Nucleus accumbens (tissue), 56 donors: ENCODE measurements at places on chromosomes 12 and 14.

- DNase-seq, result no peak
Observed at GRCh38 chr14:74077401-74077800, 6.9 kb downstream of the ALDH6A1 start.

GRCh38 chr12:75120311-75120711, 89.3 kb downstream of the KCNC2 start:
- no peak for DNase-seq

- no peak for DNase-seq
Observed at GRCh38 chr12:6697584-6698351, 2.8 kb downstream of the PIANP start.

- DNase-seq, result peak; percentile 27
Observed at GRCh38 chr14:34722723-34723545, 8.5 kb upstream of the CFL2 start.

- DNase-seq, result no peak
Observed at GRCh38 chr14:61673305-61673704, 22.0 kb upstream of the HIF1A start.

GRCh38 chr14:75864352-75864751, 117.4 kb downstream of the TGFB3 start:
- no peak for DNase-seq

GRCh38 chr12:98401427-98401826, 114.0 kb upstream of the TMPO start:
- no peak for DNase-seq

- DNase-seq, result no peak
Observed at GRCh38 chr12:70186436-70186835, 56.8 kb upstream of the CNOT2 start.

DNA sequence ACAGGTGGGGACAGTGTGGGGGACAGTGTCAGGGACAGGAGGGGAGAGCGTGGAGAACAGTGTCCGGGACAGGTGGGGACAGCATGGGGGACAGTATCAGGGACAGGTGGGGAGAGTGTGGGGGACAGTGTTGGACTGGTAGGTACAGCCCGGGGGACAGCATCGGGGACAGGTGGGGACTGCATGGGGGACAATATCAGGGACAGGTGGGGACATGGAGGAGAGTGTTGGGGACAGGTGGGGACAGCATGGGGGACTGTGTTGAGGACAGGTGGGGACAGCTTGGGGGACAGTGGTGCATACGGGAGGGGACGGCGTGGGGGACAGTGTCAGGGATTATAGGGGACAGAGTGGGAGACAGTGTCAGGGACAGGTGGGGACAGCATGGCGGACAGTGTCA, 212.3 kb downstream of the TMEM121 start:
- DNase-seq, result no peak

DNA sequence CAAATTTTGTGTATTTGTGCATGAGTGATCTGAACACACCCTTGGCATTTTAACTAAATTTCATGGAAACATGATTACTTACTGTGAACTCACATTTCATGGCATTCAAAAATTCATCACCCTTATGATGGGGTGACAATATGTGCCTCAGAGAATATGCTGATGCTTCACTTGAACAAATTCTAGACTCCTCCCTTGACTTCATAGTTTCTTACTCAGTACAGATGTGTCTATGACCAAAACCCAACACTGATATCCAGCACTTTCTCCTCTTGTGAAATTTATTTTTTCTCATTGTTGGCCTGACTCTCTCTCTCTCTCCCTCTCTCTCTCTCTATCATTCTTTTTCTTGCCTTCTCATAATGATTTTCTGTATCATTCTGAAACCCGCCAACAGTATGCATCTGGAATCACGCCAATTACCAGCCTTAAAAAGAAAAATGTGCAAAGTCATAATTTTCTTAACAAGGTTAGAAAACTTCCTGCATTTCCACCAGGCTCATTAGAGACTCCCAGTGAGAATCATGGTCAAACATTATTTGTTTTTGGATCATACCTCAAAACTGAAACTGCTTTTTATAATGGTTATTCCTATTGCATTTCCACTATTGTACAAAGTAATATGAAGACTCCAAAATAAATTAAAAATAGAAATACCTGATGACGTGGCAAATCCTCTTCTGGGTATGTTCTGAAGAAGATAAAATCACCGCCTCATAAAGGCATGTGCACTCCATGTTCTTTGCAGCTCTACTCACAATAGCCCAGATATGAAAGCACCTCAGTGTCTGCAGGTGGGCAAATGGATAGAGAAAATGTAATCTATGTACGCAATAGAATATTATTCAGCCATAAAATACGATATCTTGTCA, 722.2 kb downstream of the TMEM121 start:
- DNase-seq, result no peak

DNA sequence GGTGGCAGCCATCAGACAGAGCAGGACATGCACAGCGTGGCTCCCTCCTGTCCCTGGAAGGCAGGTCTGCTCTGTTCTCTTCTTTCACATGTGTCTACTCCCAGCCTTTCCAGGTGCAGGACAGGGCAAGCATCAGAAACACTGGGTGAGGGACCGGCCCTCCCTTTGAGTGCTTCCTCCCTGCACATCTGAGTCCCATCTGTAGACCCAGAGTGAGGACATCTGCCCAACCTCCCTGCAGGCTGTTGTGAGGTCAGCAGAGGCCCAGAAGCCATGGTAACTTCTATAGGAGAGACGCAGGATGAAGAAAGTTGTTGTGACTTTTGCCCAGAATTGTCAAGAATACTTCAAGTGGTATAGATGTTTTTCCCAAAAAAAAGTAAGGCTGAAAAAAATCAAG, 282.7 kb downstream of the CACNA1C start:
- DNase-seq, result no peak

DNA sequence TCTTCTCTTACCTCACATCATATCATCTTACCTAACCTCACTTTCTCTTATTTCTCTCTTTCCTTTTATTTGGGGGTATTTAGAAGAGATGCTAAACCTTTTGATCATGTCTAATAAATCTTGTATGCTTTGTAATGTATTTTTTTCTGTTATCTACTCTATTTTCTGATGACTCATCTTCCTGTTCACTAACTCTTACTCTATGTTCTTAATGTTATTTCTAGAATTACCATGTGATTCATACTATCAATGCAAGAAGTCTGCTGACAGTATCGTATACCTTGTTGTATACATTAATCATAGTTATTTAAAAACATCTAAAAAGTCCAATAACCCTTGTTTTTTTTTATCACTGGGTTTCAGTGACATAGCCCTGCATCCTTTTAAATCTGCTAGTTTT, 62.3 kb downstream of the MGAT4C start:
- DNase-seq, result no peak

DNA sequence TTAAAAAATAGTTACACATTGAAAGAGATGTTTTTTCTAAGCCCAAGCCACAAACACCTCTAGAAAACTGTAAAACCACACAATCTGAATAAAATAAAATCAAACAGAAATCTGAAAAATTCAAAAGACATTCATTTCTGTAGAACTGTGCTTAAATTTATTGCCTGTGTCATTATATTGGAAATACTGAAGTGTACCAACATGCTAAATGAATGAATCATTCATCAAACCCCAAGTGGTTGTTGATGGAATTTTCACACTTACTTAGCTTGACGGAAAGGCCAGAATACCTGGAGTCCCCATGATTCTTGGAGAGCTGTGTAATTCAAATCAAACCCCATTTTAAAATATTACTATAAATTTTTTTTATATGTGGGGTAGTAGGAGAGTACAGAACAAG, 2.7 kb downstream of the KITLG start:
- DNase-seq, result no peak

DNA sequence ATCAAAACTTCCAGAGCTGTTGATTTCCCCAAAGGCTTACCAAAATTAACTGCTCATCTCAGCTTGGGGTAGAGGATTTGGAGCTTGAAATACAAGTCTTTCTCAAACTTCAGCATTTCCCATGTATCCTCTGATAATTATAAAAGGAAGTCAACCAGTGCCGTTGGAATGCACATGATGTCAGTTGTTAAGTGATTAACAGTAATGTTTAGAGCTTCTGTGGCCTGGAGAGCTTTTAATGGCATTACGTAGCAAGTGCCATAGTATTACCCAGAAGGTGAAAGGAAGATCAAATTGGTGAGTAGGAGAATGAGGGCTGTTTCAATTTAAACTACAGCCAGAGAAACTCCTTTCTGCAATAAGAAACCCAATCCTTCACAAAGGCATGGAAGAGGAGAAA, 62.5 kb upstream of the PTPRR start:
- DNase-seq, result no peak

- no peak for DNase-seq
Observed at GRCh38 chr12:76259106-76259505, 89.1 kb downstream of the BBS10 start.

- DNase-seq, result no peak
Observed at GRCh38 chr14:99725774-99726537, 41.9 kb downstream of the CYP46A1 start.

- DNase-seq, result peak; percentile 93
Observed at GRCh38 chr14:76829650-76830421, 3.6 kb downstream of the LRRC74A start.

DNA sequence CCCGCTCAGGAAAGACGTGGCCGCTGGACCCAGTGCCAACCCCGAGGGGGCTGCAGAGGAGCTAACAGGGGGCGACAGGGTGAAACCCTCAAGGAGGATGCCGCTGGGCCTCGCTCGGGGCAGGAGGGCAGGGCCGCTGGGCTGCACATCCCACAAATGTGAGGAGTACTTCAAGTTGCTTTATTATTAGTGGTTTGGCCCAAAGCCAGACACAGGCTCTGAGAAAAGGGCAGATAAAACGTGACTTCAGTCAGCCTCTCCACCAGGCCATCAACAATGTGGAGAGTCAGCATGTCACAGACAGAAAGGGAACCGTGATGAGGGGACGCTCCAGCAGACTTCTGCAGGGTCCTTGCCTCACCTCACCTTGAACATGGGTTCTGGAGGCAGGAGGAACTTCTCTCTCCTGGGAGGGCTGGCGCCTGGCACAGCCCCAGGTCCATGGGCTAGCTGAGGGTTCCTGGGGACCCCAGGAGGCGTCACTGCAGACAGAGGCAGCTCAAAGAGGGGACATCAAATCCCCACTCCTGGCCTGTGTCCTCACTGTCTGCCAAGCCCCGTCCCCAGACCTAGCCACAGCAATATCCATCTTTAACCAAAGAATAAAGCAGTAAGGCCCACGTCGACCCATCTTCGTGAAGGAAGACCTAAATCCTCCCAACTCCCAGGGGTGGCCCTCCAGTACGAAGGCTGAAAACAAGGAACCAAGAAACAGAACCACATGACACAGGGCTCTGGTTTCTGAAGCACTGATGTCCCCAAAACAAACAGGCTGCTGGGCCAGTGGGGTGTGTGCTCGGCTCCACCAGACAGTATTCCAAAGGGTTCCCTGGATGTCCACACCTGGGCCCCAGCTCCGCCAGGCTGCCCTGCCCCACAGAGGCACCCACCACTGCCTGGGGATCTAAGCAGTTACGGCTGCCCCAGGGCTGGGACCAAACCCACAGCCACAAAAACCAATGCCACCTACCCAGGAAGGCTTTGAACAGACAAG, 35.1 kb downstream of the CCDC85C start:
- DNase-seq, result no peak

DNA sequence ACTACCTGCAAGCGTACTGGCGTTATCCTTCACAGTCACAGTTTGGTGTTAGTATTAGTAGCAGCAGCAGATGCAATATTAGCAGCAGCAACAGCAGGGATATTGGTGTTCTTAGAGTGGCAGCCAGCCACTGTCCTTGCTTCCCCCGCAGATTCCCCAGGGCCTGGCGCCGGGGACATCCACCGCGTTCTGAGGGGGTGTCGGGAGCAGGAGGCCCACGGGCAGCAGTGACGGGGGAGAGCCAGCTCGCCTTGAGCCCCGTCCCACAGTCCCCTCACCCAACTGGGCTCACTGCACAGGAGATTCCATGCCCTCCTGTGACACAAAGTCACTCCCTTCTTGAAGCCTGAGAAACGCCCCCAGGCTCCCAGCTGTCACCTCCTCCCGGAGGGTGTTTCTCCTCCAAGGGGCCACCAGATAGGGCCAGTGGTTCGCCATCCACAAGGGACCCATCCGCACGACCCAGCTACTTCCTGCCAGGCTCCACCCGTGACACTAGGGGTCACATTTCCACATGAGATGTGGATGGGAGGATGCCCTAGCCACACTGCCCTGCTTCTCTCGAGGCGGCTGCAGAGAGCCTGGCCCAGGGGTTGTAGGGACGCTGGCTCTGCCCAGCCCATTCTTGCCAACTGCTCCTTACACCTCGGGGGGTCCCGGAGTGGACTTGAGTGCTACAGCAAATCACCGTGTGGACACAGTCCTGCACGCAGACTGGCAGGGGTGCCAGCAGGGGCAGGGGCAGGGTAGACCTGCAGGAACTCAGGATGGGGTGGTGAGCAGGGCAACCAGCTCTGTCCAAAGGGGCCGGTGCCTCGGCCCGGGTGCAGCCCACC, 123.1 kb downstream of the PIWIL1 start:
- no peak for DNase-seq

DNA sequence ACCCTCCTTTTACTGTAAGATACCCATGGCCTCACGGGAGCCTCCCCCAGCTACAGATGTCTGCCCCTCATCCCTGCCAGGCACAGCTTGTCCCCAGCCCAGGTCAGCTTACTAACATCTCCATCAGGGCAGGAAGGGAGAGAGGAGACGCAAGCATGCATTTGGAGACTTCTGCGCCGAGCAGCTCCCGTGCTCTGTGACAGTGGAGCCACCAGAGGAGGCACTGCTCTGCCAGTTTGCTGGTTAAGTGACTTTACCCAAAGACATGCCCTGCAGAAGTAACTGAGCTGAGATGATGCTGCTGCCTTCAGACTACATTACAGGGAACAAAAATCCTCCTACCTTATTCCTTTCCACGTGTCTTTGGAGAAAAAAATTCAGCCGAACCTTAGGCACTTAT, 133.4 kb downstream of the ESRRB start:
- no peak for DNase-seq

- no peak for DNase-seq
Observed at GRCh38 chr12:2151391-2151790, 98.6 kb downstream of the CACNA1C start.

GRCh38 chr14:62957562-62957961, 87.7 kb downstream of the KCNH5 start:
- DNase-seq, result no peak

- DNase-seq, result no peak
Observed at GRCh38 chr12:108802101-108802961, 55.1 kb downstream of the SSH1 start.

- DNase-seq, result no peak
Observed at GRCh38 chr12:4164559-4165558, 108.7 kb upstream of the CCND2 start.

DNA sequence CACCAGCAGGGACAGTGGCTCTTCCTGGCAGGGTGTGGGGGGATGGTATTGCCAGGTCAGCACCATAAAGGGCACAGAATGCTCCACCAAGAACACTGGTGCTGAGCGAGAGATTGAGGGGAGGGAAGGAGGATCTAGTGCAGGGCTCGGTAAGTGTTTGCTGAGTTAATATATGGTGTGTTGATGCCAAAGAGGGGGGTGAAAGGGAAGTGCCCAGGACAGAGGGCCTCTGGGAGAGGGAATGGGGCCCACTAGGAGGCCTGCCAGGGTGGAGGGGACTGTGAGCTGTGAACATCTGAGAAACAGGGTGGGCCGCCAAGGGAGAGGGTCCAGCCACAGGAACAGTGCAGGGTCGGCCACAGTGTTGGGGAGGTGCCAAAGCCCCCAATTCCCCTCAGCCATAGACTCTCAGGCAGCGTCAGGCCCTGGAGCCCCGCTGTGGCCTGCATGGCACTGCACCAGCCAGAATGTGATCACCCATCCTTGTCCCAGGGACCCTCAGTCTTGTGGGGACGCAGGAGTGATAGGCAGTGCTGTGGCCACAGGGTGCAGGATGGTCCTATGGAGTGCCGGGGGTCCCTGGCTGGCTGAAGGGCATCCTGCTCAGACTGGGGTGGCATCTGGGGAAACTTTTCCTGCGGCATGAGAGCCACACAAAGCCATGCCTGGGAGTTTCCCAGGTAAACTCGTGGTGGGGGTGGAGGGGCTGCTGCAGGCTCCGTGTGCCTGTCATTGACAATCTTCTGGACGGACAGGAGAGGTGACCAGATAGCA, 11.9 kb downstream of the RIN3 start:
- DNase-seq, result no peak
